ENCODE measurements at places on chromosomes 3 and 15.

- DNase-seq = no peak
Observed at GRCh38 chr3:187839422-187839821, 94.2 kb upstream of the BCL6 start.

DNA sequence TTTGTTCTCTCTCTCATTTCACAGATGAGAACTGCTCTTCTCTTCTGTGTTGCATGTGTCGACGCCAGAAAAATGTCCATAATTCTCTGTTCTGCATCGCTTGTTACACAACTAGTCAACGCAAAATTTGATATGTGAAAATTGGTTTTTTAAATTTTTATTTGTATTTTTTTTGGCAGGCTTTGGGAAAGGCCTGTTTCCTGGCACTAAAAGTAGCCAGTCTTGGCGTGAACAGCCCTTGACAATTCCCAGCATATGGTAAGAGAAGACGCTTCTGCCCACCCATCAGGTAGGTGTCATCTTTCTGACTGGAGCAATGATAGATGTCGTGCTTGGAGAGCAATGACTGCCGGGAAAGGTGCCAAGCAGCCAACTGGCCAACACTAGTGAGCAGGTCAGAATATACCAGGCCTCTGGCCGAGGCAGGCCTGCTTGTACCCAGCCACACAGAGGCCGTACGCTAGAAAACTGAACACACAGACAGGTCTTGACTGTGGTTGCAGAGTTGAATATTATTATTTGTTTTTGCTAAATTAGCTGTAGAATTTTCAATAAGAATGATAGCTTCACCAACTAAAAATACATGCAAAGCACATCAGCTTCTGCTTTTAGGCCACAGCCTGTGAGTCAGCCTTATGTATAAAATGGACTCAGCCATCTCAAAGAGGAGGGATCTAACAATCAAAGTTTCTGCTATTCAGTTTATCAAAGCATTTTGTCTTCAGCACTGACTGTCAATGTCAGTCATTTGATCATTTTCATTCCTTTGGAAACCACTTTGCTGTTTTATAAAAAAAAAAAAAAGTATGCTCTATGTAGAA is 837.5 kb downstream of the MCTP2 start:
- DNase-seq = no peak

- DNase-seq = no peak
Observed at GRCh38 chr15:69064649-69065048, 50.2 kb downstream of the NOX5 start.

DNA sequence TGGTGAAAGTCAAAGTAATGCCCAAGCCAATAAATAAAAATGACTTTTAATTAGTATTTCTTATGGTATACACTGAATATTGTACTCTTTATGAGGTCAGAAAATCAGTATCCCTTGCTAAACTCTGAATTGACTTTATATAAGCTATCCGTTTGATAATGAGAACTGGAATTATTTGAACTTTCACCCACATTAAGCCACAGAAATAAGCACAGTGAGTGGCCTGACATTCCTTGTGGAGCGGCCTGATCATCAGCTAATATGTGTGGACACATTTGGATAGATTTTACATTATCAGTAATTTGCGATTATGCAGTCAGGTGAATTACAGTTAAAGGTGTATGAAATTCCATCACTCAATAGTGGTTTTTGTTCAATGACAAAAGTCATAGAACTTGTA is 136.0 kb upstream of the CBLB start:
- DNase-seq = no peak

DNA sequence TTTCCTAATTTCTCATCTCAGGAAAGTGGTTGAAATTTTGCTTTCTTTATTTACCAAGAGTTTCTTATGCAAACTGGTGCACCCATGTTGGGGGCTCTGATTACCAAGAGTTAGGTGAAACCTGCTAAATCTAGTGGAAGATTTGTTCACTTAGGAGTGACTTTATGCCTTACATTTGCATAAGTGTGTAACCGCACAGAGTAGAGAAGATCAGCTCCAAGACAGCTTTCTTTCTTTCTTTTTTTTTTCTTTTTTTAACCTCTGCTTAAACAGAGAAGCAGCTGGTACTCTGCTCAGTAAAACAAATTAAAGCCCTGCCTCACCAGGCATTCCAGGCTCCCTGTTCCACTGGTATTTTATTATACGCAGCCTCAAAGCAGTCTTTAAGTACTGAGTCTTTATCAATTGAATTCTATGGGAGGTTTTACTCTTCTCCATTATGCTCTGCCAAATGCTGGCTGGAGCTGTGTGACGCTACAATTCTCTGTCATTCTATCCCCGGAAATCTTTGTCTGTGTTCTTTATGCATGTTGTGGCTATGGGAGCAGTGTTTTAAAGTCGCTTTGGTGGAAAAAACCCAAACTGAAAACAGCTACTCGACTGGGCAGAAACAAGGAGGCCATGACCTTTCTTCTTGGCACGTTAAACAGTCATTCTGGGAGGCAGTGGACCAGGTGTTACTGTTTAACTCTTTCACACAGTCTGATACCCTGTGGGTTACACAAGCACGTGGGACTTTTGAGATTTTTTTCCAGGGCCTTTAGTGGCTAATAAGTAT is 55.2 kb upstream of the GBE1 start:
- DNase-seq = no peak

Data from DMS79 (cell line).